ENCODE measurements at places on chromosomes 1 and 21.

DNA sequence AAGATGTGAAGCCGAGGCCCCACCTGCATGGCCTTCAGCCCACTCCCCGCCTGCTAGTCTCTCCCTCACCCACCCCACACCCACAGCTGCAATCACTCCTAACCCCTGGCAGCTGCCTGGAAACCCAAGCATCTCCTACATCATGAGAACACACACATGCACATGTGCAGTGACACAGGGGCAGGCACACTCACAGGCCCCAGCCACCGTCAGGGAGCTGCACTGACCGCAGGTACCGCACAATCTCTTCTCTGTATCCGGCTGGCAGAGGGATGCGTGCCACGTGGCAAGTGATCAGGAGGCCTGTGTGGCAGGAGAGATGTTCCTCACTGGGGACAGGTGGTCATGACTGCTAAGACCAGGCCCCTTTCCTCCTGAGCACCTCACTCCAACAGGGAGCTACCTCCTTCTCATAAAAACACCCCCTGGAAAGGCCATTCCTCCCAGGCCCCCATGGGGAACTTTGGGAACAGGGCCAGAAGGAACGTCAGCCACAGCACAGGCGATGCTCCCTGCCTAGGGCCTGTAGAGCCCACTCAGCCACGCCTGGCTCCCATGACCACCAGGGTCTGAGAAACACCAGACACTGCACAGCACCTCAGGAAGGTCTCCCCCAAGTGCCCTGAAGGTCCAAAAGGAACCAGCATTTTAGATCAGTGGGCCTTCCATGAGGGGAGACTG lies 6.0 kb downstream of the LSS start:
- DNase-seq, result no peak

GRCh38 chr1:87728169-87728568 lies 399.5 kb downstream of the LMO4 start:
- DNase-seq, result no peak

- no peak for DNase-seq
These were observed 26.9 kb upstream of the NKAIN1 start for GRCh38 chr1:31266547-31266946.

GRCh38 chr1:194342484-194343262 lies 1156.3 kb upstream of the B3GALT2 start:
- no peak for DNase-seq

- no peak for DNase-seq
These were observed 421.8 kb downstream of the PTBP2 start for GRCh38 chr1:97143236-97143882.

GRCh38 chr1:21818656-21819055 lies 6.6 kb downstream of the LDLRAD2 start:
- DNase-seq, result no peak

DNA sequence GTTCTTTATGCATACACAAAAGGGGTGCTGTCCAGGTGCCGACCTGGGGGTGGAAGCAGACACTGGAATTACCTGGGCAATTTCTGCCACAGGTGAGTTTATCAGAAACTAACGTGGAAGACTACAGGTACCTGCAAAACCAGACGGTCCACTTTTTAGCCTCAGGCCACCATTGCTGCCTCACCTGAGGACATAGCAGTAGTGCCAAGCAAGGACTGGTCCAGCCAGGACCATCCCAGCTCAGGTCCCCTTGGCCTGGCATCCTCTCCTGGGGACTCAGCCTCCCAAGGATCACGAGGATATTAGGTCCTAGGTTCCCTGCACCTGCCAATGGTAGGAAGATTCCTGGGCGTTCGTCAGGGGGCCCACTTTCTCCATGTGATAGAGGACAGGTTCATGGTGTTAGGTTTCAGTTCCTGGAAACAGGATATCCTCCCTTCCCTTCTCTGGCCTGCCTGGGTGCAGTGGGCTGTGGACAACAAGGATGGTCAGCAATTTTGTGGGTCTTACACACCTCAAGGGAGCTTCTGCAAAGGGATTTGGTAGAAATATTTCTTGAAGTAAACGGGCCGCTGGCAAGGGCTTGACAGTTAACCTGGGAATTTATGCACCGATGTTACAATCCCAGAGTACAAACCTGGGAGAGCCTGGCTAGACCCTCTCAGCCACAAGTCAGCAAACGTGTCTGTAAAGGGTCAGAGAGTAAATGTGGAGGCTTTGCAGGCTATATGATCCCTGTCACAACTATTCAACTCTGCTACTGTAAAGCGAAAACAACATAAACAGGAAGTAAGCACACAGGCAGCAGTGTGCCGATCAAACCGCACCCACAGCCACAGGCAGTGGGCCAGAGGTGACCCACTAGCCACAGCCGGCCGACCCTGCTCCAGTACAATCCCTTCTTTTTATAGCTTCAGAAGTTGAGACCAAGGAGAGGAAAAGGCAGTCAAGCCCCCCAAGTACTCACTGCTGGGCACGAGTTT lies 71.4 kb upstream of the RAB4A start:
- no peak for DNase-seq

GRCh38 chr1:149963358-149963757 lies 26.7 kb upstream of the MTMR11 start:
- no peak for DNase-seq

- DNase-seq, result no peak
These were observed 663 bp downstream of the ACOT7 start for GRCh38 chr1:6392809-6393399.

DNA sequence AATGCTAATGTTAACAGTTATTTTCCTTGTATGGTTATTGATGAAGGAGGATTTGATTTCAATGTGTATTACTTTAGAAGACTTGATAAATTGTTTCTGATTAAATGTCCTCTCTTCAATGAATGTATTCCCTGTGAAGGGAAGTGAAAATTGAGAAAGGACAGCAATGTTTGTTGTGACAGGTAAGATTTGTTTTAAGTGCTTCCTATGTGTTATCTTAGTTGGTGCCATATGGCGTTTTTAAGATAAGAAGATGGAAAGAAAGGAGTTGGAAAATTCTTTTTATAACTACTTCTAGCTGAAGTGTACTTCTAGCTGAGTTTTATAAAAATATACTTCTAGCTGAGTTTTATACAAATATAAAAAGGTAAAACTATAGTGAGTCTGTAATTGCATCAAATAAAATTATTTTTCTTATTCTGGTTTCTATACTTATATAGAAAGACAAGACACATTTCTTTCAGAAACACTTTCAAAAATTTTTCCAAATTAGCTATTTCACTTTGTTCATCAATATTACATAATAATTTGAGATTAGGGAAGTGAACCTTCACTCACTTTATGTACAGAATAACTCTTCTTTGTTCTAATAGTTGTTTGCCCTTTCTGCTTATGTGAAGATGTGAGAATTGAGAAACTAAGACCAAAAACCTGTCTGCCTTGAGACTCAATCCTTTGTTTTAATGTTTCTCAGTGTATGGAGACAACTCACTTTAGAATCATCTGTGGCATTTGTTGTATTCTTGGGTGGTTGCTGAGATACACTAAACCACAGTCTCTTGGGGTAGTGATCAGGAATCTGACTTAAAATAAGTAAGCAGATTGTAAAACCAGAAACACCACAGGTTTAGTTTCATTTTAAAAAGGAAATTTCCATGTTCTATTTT lies 382.9 kb upstream of the B3GALT2 start:
- no peak for DNase-seq

- DNase-seq, result no peak
These were observed 1.7 kb upstream of the SPRR2B start for GRCh38 chr1:153072806-153073726.

- DNase-seq, result no peak
These were observed 12.1 kb downstream of the MCL1 start for GRCh38 chr1:150567341-150567716.

DNA sequence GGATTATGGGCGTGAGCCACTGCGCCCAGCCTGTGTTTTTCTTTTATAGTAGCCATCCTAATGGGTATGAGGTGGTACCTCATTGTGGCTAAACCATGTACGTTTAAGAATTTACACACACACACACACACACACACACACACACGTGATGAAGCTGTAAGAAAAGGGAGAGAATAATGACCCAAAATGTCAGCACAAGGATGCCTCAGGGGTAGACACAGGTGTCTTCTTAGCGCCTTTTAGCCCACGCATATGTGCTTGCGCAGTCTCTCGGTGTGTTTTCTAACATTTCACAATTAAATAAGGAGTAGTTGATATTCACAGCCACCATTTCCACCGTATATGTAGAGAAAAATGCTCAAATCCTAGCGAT lies 782 bp upstream of the PFKL start:
- peak; percentile 49 for DNase-seq

DNA sequence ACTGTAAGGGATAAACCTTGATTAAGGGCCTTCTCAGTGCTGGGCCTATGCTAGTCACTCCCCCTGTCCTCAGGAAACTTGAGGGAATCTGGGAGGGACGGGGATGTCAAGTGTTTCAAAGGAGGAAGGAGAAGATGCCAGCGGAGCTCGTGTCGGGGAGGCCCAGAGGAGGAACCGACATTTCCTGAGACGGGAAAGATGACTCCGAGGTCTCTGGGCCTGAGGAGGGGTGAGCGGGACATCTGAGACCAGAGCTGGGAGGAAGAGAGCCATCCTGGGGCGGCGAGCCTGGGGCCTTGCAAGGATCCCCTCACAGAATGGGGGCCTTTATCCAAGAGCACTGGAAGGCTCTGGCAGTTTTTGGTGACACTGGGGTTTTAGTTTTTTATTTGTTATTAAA lies 10.4 kb downstream of the SLC66A1 start:
- no peak for DNase-seq

DNA sequence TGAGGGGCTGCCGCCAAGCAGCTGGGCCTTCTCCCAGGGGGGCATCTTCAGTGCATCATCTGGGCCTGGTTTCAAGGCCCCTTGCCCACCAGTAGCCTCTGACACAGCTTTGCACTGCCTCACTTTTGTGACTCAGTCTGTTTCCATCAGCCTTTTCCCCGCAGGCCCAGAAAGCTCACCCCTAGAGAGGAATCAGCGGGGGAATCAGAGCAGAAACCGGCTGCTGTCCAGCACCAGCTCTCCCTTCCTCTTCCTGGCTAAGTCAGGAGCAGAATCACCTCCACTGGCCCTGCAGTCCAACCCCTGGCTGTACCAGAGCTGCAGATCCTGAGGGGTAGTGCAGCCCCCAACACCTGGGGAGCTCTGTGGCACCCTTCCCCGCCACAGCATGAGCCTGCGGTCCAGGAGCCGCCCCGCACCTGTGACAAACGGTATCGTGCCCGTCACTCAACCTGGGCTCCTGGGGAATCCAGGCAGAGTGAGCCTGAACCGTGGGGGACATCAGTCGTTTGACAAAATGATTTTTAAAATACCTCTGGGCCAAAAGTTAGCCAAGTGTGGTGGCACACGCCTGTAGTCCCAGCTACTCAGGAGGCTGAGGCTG lies 83.3 kb upstream of the TMEM51 start:
- DNase-seq, result no peak

GRCh38 chr1:1080951-1081310 lies 6.8 kb upstream of the RNF223 start:
- no peak for DNase-seq

GRCh38 chr1:91572044-91572443 lies 71.4 kb downstream of the CDC7 start:
- no peak for DNase-seq

DNA sequence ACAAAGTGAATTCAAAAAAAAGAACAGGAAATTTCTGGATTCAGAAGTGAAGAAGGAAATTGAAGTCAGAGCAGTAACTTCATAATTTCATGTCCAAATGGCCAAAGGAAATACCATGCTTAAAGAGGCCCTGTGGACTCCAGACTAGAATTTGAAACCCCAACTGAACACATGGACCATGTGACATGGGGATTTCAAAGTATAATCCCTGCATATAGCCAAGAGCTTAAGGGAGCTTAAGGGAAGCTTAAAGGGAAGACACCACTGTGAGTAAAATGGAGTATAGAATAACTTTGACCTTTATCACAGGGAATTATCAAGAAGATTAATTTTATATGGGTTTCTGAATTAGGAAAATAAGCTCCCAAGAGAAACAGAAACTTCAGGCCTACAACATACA lies 241.8 kb upstream of the POGK start:
- DNase-seq, result no peak

DNA sequence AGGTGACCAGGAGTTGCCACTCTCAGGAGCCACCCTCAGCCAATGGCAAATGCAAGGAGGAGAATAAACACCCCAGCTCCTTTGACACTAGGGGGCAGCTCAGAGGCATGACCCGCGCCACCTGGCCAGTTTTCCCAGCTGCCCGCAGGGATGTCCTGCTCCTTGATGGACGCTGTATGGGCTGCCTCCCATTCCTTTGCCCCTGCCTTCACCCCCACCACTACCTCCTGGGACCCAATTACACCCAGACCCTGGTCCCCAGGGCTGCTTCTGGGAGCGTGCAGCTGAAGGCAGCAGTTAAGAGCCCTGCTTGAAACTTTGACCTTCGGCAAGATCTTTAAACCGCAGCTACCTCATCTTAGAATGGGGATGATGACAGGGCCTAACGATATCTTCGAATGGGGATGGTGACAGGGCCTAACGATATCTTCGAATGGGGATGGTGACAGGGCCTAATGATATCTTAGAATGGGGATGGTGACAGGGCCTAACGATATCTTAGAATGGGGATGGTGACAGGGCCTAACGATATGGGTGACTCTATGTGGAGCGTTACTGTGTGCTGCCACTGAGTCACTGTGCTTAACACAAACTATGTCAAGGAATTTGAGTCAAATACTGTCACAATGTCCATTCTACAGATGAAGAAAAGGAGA lies 163.0 kb upstream of the KAZN start:
- DNase-seq, result no peak

GRCh38 chr1:40303790-40304189 lies 13.3 kb downstream of the COL9A2 start:
- no peak for DNase-seq

DNA sequence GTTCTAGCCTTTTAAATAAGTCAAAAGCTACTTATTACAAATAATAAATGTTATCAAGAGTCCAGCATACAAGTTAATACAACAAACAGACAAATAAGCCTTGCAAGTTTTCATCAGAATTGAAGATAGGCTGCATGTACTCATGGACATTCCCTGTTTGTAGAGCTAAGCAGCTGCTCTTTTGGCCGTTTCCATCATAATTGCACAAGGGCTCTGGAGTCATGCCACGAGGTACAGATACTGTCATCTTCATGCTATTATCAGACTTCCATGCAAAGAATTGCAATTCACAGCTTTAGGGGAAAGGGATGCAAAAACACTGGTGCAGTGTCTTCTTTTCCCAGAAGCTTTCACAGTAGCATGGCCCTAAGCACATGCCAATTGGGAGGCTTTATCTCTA lies 52.8 kb upstream of the TBX15 start:
- DNase-seq, result no peak

- DNase-seq, result no peak
These were observed 14.6 kb upstream of the TGFBR3 start for GRCh38 chr1:91900562-91900961.

GRCh38 chr1:10495475-10495817 lies 20.7 kb downstream of the PEX14 start:
- DNase-seq, result no peak

DNA sequence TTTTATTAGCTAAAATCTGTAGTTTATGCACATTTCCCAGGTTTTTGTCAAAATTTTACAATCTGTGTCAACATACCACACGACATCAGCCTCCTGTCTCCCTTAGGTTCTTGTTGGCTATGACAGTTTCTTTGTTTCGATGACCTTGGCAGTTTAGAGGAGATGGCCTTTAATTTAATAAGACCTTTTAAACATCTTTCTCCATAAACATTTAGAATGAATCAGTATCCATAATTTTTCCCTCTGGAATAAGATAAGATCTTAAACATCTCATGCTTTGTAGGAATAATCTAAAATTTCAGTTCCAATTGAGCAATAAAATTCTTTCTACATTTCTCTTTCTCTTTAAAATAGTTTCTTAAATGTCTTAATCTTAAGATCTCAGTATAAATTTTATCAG lies 28.7 kb upstream of the DYRK1A start:
- DNase-seq, result no peak

Measured in NCI-H2227 treated with DMSO at 0.1 percent for 48 hours (cell line).